ENCODE measurements at places on chromosomes 5 and 9. TPM values are rescaled to one million over a fixed set of nuclear protein-coding genes. Genes with fewer than 3 reads are reported as not detected.

- no peak for DNase-seq
These were observed 1.8 kb downstream of the GSN start for GRCh38 chr9:121269642-121270254.

GRCh38 chr5:157324237-157324636, 58.3 kb downstream of the CYFIP2 start:
- no peak for DNase-seq

DNA sequence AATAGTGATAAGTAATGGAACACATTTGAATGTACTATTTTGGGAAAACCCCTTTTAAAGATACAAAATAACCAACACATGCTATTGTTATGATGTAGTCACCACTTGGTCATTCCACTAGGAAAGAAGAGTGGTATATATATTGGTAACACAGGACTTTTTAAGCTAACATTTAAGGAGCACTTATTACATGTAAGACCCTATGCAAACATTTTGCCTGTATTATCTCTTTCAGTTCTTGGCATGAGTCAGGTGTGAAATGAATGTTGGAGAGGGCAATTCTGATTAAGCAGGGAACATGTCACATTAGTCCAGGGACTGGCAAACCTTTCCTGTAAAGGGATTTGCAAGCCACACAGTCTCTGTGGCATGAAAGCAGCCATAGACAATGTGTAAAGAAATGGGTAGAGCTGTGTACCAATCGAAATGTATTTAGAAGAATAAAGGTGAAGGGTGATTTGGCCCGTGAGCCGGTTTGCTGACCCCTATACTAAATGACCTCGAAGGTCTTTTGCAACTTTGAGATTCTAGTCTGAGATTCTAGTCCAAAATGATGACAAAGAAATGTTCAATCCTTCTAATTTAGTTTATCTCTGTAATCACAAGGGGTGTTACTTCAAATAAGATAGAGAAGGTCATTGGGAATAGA, 15.3 kb downstream of the ABLIM3 start:
- DNase-seq = no peak

- DNase-seq = no peak
These were observed 68.7 kb downstream of the RAB24 start for GRCh38 chr5:177234841-177235240.

GRCh38 chr9:83185488-83186154, 122.7 kb upstream of the RASEF start:
- no peak for DNase-seq

GRCh38 chr9:87644659-87645058, 81.3 kb upstream of the CTSL start:
- DNase-seq = no peak

DNA sequence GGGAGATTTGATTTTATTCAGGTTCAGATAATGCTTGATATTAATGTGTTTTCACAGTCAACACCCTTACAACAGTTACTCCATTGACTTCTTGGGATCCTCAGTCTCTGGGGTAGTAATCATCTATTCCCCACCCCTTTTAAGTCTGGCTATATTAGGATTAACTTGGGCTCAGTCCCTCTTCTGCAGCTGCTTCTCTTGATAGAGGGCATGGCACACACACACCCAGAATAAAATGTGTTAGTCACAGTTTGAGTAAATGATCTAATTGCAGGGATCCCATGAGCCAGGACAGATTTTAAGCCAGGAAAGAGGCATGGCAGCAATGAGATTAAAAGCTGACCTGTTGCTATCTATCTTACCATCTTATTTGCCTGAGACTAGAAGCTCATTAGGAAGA, 53.7 kb upstream of the VLDLR start:
- no peak for DNase-seq

DNA sequence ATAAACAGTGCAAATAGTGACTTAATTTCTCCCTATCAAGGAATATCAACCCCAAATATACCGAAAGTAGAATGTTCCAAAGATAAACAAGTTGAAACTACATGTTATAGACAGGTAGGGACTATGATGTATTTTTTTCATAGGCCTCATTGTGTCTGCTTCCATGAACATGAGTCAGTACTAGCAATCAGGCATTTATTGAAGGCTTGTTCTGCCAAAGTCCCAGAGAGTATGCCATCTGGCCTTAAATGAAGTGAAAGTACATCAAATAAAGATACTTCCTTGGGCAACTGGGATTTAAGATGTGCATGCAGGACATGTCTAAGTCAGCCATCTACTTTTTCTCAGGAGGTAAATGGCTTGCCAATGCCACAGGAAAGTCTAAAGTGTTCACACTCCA, 6.5 kb downstream of the GHR start:
- DNase-seq = no peak

GRCh38 chr5:79346420-79346824, 110.5 kb downstream of the JMY start:
- no peak for DNase-seq

- DNase-seq = no peak
These were observed 110.4 kb upstream of the LIFR start for GRCh38 chr5:38666668-38667498.

DNA sequence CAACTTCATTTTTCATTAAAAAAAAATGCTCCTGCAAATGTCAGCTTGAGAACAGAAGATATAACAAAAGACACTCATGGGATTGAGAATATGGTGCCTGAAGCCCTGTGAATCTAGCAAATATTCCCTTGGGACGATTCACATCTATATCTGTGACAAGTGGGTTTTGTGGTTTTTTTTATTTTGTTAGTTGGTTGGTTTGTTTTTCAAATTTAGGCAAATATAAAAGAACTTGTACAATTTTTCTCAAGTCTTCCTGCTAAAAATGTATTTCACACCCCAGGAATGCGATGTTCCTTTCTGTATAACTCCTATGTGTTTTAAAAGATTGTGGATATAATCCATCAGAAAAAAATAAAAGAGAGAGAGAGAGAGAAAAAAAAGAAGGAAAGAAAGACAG, 1061.8 kb upstream of the ARRDC3 start:
- no peak for DNase-seq

DNA sequence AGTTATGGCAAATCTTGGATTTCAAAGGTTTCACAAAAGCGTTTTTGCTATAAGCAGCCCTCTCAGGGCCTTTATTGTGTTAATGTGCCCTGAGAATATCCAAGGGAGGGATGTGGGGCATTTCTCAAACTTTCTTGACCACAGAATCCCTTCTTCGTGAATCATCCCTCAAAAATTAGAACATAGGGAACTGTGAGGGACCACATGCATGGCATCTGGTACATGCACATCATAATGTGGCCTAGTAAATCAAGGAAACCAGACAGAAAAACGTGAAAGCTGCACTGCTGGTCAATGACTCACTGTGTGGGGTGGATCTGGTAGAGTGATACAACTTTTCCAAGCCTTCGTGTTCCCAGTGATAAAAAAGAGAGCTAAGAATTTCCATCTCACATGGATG, 22.4 kb downstream of the DDX31 start:
- DNase-seq = no peak

- DNase-seq = no peak
These were observed 19.9 kb downstream of the UGT3A1 start for GRCh38 chr5:35971186-35971877.

GRCh38 chr5:131783874-131784273, 12.9 kb downstream of the FNIP1 start:
- no peak for DNase-seq

GRCh38 chr5:53364061-53364460, 116.4 kb upstream of the FST start:
- DNase-seq = no peak

DNA sequence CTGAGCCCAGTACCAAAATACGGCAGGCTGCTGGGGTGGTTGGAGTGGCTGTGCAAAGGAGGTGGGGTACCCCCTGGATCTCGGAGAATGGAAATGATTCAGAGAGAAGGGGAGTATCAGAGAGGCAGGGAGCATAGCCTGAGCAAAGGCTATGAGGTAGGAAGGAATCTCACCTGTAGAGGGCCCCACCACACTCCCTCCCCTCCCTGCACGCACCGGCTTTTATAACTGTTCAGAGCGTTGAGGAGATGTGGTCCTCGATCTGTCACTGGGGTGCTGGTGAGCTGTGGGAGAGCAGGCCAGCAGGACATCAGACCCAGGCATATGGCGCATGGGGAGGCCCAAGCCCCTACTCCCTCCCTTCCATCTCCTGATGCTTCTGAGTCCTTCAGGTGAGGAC, 13.2 kb downstream of the PHF19 start:
- DNase-seq = no peak

DNA sequence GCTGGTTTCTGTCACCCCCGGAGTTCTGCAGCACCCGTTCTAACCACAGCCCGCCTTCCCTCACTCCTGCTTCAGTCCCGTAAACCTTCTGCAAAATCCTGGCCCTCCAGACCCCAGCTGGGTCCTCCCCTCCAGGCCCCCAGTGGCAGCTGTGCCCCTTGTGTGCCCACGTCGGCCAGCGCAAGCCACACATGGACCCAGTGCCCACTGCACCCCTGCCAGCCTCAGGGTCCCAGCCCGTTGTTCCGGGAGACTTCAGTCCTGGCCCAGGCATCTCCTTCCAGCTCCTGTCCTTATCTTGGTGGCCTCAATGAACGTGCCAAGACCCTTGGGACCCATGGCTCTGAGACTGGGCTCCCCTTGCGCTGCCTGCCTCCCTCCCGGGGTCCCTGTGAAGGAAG, 43.2 kb downstream of the EXD3 start:
- no peak for DNase-seq

DNA sequence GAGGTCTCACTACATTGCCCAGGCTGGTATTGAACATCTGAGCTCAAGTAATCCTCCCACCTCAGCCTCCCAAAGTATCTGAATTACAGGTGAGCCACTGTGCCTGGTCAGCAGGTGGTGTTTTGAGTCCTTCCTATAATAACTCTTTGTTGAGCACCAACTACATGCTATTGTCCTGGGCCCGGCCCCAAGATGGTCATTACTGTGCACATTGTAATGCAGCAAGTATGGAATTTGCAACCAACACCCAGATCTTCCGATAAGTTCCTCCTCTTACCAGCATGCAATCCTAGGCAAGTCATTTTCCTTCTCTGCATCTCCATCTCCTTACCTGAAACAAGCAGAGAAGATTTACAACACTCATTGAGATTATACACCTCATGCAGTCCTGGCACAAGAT, 510.3 kb upstream of the KLF4 start:
- DNase-seq = no peak

DNA sequence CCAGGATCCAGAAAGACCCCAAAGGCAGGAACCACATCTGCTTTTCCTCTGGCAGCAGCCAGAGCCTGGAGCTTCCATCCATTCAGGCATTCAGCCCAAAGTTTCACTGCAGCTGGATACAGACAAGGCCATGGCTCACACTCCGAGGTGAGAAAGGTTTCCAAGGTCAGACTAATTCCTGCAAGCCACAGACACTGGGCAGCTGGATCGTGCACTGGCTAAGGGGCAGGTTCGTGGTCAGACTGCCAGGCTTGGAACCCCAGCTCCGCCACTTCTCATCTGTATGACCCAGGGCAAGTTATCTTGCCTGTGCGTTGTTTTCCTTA, 36.9 kb downstream of the SPOCK1 start:
- DNase-seq = no peak

GRCh38 chr9:22050924-22051323, 41.8 kb upstream of the CDKN2B start:
- no peak for DNase-seq

- no peak for DNase-seq
These were observed 10.9 kb downstream of the CXXC5 start for GRCh38 chr5:139658928-139659667.

GRCh38 chr5:125162714-125163113, 416.3 kb upstream of the ZNF608 start:
- DNase-seq = no peak

Gene FCN1
- polyA plus RNA-seq = 4.3 TPM

Gene PFN3
- polyA plus RNA-seq = 3.1 TPM

Gene ZNF782
- polyA plus RNA-seq = 6.4 TPM

Gene NPR2
- 24.5 TPM for polyA plus RNA-seq

Gene CCNI2
- 3.1 TPM for polyA plus RNA-seq

Gene PAPPA
- polyA plus RNA-seq = 2.8 TPM

Gene TXNDC8
- polyA plus RNA-seq = not detected

Gene POLR3G
- polyA plus RNA-seq = 3.3 TPM

Gene LCN15
- polyA plus RNA-seq = 0.06 TPM

Gene ARAP3
- 21.6 TPM for polyA plus RNA-seq

Gene LAMC3
- polyA plus RNA-seq = 41.4 TPM

Gene DNAJC18
- polyA plus RNA-seq = 19.8 TPM

Gene GLDC
- polyA plus RNA-seq = 21.6 TPM
